HCT116 (cell line): ENCODE measurements at places on chromosomes 13 and 19. TPM values are rescaled to one million over a fixed set of nuclear protein-coding genes. Genes with fewer than 3 reads are reported as not detected.

The S1PR5 gene
- 4.4 TPM for total RNA-seq

The ODAD3 gene
- 0.52 TPM for total RNA-seq

The HIF3A gene
- 0.98 TPM for total RNA-seq

The BCAM gene
- total RNA-seq: 78.7 TPM

The KHSRP gene
- total RNA-seq: 553 TPM

The TEKTIP1 gene
- total RNA-seq: 1.2 TPM

The TIMM44 gene
- 136 TPM for total RNA-seq

The CRX gene
- total RNA-seq: not detected

The ATP8A2 gene
- not detected for total RNA-seq

The ZNF625 gene
- total RNA-seq: not detected

The MAST3 gene
- 14.2 TPM for total RNA-seq

The TJP3 gene
- 69.6 TPM for total RNA-seq

The OR10H1 gene
- 0.17 TPM for total RNA-seq

The ZNF580 gene
- total RNA-seq: 36.7 TPM

The SLC7A1 gene
- total RNA-seq: 124 TPM

The MCEMP1 gene
- not detected for total RNA-seq

The TSKS gene
- total RNA-seq: 0.76 TPM

The SLC15A1 gene
- 2.6 TPM for total RNA-seq

The CLEC4G gene
- not detected for total RNA-seq

The CLEC17A gene
- total RNA-seq: not detected

The PNMA8A gene
- not detected for total RNA-seq

The LILRB3 gene
- 0.12 TPM for total RNA-seq

The FPR1 gene
- total RNA-seq: not detected

The ERFL gene
- total RNA-seq: 0.79 TPM

The ZNF30 gene
- 4.1 TPM for total RNA-seq

The PABPC3 gene
- total RNA-seq: 0.59 TPM

The FBN3 gene
- total RNA-seq: 6.6 TPM

The SOHLH2 gene
- total RNA-seq: not detected

The STAP2 gene
- 2.1 TPM for total RNA-seq

The POSTN gene
- not detected for total RNA-seq

The ZNF556 gene
- total RNA-seq: not detected

The ZNF534 gene
- not detected for total RNA-seq

The RNF17 gene
- not detected for total RNA-seq

The DNAJC15 gene
- total RNA-seq: 10.8 TPM

The KIRREL2 gene
- 1.3 TPM for total RNA-seq

The CAPN12 gene
- total RNA-seq: 8.8 TPM

The ADAT3 gene
- 15.9 TPM for total RNA-seq

The IFNL3 gene
- total RNA-seq: not detected

The CCDC194 gene
- not detected for total RNA-seq

The LMTK3 gene
- total RNA-seq: 19.9 TPM

The UFM1 gene
- 33.9 TPM for total RNA-seq

The TLE6 gene
- total RNA-seq: 10.9 TPM

The SCEL gene
- total RNA-seq: 0.07 TPM

The KLK2 gene
- total RNA-seq: not detected

The GRK1 gene
- total RNA-seq: not detected

The RNF225 gene
- total RNA-seq: 1.2 TPM

The ZNF443 gene
- 2.9 TPM for total RNA-seq

The THSD1 gene
- total RNA-seq: 0.76 TPM

The DACT3 gene
- 2.0 TPM for total RNA-seq

The EBI3 gene
- 1.2 TPM for total RNA-seq

The GRIN2D gene
- 26.2 TPM for total RNA-seq

The CABP5 gene
- total RNA-seq: not detected

The ZNF43 gene
- 0.34 TPM for total RNA-seq

The SOX1 gene
- not detected for total RNA-seq

The ADPRHL1 gene
- 12.6 TPM for total RNA-seq

The PTPRS gene
- 123 TPM for total RNA-seq

The CEACAM19 gene
- total RNA-seq: 4.0 TPM

The SH3GL1 gene
- 86.0 TPM for total RNA-seq
